ENCODE measurements at places on chromosomes 2 and 18. TPM values are rescaled to one million over a fixed set of nuclear protein-coding genes. Genes with fewer than 3 reads are reported as not detected.

PLGLB2 gene
- total RNA-seq = 2.0 TPM

GPR35 gene
- 0.20 TPM for total RNA-seq

ORC2 gene
- 11.0 TPM for total RNA-seq

NCKAP1 gene
- total RNA-seq = 143 TPM

SKOR2 gene
- total RNA-seq = not detected

CYRIA gene
- total RNA-seq = 2.5 TPM
